ENCODE measurements at places on chromosomes 16 and 17.
A peak's percentile ranks its signal among the peaks of the same experiment; 100 is the strongest.

GRCh38 chr17:63447471-63448009 lies 1.4 kb upstream of the CYB561 start:
- DNase-seq = no peak

GRCh38 chr16:5000573-5001001 lies 33.1 kb downstream of the NAGPA start:
- no peak for DNase-seq

DNA sequence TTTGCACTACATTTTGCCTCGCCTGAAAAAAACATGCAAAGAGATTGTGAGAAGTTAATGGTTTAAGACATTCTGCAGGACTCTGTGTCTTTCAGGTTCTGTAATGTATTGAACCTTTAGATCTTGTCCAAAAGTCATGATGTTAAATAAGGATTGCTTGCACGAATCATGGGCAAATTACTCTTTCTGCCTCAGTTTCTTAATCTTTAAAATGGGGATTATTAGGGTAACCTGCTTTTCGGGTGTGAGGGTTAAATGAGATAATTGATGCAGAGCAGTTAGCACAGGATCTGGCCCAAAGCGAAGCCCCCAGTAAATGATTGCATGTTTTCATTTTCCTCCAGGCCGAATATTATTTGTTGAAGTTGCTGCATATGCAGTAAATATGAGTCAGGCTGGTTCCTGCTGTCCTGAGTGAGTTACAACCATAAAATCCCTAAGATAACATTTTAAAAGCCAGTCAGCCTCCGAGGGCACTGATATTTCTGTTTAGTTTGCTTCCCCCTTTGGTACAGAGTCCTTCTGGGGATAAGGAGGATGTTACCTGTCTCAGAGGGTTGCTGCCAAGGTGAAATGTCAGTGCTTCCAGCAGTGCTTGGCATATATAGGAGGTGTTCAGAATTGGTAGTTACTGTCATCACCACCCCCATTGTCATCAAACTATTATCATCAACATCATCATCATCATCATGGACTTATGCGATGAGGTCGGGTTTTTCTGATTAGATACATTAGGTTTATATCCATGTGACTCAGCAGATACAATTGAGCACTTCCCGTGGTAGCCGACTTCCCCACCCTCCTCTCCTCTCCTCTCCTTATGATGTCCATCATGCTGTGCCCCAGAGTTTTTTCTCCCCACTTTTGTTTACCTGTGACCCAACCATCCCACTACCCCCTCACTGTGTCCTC lies 20.6 kb upstream of the ARHGAP17 start:
- DNase-seq = no peak

GRCh38 chr17:62692721-62693431 lies 65.4 kb downstream of the MRC2 start:
- DNase-seq = no peak

GRCh38 chr16:17598968-17599367 lies 128.2 kb upstream of the XYLT1 start:
- DNase-seq = no peak

DNA sequence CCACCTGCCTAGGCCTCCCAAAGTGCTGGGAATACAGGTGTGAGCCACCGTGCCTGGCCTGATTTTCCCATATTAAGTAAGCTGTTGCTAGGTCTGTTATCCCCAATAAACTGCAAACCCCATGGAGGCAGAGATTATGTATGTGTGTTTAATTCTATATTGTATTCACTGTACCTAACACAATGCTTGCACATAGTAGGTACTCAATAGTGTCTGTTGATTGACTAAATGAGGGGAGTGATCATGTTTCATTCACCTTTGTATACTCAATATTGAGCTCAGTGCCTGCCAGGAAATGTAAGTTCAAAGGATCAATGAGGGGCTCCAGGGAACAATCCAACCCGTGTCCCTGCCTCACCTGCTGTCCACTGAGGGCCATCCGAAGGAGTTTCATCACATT lies 14.6 kb upstream of the GGA2 start:
- no peak for DNase-seq

- no peak for DNase-seq
Measured at GRCh38 chr17:80919331-80920311, 72.0 kb upstream of the CHMP6 start.

- DNase-seq = peak; percentile 70
Measured at GRCh38 chr17:21530311-21530710, 154.2 kb downstream of the KCNJ12 start.
